Karpas-422 (cell line): ENCODE measurements at places on chromosomes 3 and 15.

- DNase-seq: no peak
Measured at GRCh38 chr15:75723171-75723846, 10.7 kb upstream of the CSPG4 start.

GRCh38 chr15:73305331-73306211 lies 63.2 kb downstream of the HCN4 start:
- peak; percentile 81 for DNase-seq

DNA sequence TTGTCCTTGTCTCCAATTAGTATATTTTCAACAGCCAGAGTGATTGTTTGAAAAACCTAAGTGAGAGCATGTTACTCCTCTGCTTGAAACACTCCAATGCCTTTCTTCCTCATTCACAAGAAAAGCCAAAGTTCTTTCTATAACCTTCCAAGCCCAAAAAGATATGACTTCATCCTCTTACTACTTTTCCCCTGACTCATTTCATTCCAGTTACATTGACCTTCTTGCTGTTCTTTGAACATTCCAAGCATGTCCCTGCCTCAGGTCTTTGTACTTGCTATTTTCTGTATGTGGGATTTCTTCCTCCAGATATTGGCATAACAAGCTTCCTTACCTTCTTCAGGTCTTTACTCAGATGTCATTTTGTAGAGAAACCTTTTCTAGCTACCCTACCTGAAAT lies 28.3 kb downstream of the EHHADH start:
- no peak for DNase-seq

DNA sequence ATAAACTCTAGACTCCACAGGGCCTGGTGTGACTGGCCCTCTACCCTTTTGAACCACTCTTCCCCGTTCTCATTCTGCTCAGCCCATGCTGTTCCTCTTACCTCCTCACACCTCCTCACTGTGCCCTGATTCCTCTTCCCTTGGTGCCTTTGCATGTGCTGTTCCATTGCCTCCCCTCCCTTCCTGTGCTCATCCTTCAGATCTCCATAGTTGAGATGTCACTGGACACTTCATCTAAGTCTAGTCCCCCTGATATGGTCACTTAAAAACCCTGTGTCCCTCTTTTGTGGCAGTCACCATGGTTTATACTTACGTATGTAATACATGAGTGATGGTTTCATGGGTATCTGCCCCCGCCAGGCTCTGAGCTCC lies 69.8 kb downstream of the LSM3 start:
- no peak for DNase-seq

DNA sequence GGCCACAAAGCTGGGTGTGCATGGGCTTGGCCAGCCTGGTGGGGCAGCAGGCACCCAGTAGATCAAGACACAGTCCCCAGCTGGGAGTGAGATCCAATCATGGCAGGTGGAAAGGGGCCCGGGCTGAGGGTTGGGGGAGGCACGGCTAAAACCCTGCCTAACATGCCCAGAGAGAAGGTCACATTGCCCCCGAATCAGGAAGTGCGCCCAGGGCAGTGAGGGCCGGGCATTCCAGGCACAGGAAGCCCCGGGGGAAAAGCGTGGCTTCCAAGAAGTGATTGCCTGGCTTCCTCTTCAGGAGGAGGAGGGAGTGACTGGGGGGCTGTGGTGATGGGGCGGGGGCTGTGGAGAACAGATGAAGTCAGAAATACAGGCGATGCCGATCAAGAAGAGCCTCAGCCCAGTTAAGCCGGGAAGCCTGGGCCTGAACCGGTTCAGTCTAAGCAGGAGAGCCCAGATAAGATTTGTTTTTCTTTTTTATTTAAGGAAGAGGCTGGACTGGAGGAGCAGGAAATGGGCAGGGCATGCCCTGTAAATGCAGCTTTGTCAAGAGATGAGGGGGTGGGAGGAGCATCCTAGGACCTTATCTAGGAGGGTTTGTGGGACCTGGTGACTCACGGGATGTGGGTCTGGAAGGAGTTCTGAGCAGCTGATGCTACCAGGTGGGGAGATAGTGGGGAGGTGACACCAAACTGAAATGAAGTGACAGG lies 83.9 kb downstream of the CHSY1 start:
- DNase-seq: no peak

GRCh38 chr3:174439331-174440252 lies 419.5 kb upstream of the NAALADL2 start:
- no peak for DNase-seq

GRCh38 chr15:47812470-47812999 lies 95.2 kb downstream of the SEMA6D start:
- DNase-seq: no peak

- no peak for DNase-seq
Measured at GRCh38 chr3:33982269-33982798, 183.9 kb downstream of the PDCD6IP start.

- DNase-seq: no peak
Measured at GRCh38 chr3:134815519-134815918, 20.5 kb downstream of the EPHB1 start.

DNA sequence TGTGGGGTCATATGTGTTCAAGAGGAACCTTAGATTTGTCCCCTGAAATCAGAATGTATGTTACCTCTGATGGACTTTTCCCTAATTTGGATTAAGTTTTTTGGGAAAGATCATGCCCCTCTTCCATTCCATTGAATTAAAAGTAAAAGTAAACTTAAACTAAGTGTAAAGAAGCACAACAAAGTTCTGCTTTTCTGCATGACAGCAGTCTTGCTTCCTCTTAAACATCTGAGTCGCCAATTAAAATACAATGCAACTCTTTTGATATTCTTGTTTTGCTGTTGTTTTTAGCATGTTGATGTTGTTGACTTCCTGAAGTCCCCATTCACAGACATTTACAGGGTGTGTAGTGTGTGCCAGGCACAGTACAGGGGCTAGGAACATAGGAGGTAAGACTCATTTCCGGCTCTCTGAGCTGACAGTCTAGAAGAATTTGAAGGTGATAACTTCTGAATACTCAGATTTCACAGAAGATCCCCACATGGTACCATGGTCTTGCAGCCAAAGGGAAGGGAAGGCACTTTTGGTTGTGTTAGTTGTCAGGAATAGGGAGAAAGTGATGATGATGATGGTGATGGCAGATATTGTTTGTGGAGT lies 45.0 kb downstream of the USP13 start:
- no peak for DNase-seq

DNA sequence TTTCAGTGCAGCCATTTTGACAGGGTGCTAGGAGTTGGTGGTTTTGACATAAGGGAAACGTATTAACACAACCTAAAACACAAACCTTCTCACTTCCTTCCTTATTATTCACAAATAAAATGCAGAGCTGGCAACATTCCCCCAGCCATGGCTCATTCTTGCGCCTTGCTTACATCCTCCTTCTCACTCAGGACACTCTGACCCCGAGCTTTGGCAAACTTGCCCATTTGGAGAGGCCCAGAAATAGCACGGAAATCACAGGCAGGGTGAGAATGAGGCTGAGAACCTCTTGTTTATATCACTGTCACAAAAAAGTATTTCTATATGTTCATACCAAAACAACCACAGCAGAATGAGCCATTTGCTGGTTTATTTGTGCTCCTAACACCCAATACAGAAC lies 244.3 kb downstream of the NTRK3 start:
- DNase-seq: no peak

GRCh38 chr3:129908417-129908816 lies 14.9 kb upstream of the TMCC1 start:
- no peak for DNase-seq

GRCh38 chr3:138479438-138479863 lies 45.0 kb downstream of the ESYT3 start:
- DNase-seq: peak; percentile 88

DNA sequence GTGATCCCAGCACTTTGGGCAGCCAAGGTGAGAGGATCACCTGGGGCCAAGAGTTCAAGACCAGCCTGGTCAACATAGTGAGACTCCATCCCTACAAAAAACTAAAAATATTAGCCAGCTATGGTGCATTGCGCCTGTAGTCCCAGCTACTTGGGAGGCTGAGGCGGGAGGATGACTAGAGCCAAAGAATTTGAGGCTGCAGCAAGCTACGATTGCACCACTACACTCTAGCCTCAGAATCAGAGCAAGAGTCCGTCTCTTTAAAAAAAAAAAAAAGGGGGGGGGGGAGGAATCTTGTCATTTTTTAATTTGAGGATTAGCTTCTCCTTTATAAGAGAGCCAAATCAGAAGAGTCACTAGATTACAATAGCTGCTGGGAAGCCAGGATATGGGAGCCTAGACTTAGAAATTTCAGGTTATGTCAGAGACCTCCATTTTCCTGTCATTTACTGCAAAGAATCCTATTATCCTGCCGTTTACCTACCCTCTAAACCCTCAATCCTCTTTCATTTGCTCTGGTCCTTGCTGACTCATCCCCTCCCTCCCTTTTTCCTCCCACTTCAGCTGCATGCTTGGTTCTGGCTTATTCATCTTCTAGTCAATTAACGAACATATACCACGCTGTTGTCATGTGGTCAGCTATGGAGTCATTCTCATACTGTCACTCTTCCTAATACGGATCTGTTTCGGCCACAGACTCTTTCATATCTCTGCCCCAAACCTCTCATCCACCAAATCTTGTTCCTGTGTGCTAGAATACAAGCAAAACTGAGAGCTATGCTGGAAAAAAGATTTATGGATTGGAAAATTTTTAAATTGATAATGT lies 83.8 kb upstream of the PPIB start:
- no peak for DNase-seq

GRCh38 chr3:175940243-175940642 lies 1081.1 kb downstream of the NAALADL2 start:
- DNase-seq: no peak

- no peak for DNase-seq
Measured at GRCh38 chr3:111998636-111999483, at the start of gene TAGLN3. TSS of gene TAGLN3 (plus strand) at chr3:111998922. CDS start at chr3:111999423, 501 bp downstream.

DNA sequence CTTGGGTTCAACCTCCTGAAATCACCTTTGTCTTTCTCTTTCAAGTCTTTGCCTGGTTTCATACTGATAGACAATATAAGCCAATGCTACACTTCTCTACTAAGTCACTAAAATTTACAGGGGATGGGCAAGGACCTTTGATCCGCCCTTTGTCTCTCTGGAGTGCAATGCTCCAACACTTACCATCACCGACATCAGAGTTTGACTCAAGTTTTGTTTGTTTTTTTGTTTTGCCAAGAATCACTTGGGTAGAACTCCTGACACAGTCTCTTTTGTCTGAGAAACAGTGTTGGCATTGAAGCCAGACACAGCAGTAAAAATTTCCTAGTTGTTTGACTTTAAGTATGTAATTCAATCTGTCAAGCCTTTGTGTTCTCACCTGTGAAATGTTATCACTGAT lies 29.3 kb downstream of the NFKBIZ start:
- DNase-seq: no peak

GRCh38 chr3:168272343-168272985 lies 176.7 kb upstream of the GOLIM4 start:
- no peak for DNase-seq
